Calu3 (cell line): ENCODE measurements at places on chromosomes 7 and 10.

GRCh38 chr10:58010073-58010702 is 257.5 kb downstream of the IPMK start:
- H3K27me3 ChIP-seq = no peaks in the 10 kb centered on the region
- H3K36me3 ChIP-seq = no peaks in the 10 kb centered on the region
- peaks cover 29% of the 10 kb centered on the region for H3K4me1 ChIP-seq
- H3K27ac ChIP-seq = no peak overlapping the region
- DNase-seq = no peak

GRCh38 chr7:139682136-139683013 is 95.4 kb downstream of the HIPK2 start:
- no peaks in the 10 kb centered on the region for H3K36me3 ChIP-seq
- H3K4me3 ChIP-seq = no peak overlapping the region
- H3K4me1 ChIP-seq = peaks cover 44% of the 10 kb centered on the region
- no peak for DNase-seq

GRCh38 chr10:133362846-133363245 is 5.0 kb upstream of the FUOM start:
- no peak overlapping the region for H3K27ac ChIP-seq
- DNase-seq = no peak
- no peak overlapping the region for H3K4me3 ChIP-seq
- H3K36me3 ChIP-seq = peaks cover 13% of the 10 kb centered on the region

DNA sequence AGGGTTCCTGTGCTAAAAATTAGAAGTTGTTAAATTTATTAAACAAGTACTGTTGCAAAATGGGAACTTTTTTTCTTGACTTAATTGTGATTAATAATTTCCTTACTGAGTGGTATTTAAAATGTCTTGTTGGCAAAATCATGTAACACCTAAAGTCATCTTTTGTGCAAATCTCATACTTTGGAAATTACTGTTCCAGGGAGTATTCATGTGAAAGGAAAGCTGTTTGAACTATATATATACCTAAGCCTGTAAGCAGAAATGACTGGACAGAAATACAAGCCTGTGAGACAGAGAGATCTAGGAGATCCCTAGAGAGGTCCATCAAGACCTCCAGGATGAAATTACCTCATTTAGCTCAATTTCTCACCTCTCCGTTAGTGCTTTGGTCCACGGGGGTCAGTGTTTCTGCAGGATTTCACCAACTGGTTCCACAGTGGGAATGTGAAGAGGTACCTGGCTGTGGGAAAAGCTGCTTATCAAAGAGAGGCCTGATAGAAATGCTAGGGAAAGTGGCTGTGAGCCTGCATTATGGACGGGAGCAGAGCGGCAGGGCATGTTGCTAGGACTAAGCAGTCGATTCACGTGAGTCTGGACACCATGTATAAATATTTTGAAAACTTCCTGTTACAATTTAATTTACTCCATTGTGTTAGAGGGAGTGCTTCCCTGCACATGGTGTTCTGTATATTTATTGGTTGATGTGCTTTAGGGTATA is 7.9 kb downstream of the LUC7L2 start:
- H3K27me3 ChIP-seq = no peaks in the 10 kb centered on the region
- H3K36me3 ChIP-seq = peaks cover 23% of the 10 kb centered on the region
- H3K4me1 ChIP-seq = peaks cover 47% of the 10 kb centered on the region
- no peak for DNase-seq
- H3K27ac ChIP-seq = no peak overlapping the region

DNA sequence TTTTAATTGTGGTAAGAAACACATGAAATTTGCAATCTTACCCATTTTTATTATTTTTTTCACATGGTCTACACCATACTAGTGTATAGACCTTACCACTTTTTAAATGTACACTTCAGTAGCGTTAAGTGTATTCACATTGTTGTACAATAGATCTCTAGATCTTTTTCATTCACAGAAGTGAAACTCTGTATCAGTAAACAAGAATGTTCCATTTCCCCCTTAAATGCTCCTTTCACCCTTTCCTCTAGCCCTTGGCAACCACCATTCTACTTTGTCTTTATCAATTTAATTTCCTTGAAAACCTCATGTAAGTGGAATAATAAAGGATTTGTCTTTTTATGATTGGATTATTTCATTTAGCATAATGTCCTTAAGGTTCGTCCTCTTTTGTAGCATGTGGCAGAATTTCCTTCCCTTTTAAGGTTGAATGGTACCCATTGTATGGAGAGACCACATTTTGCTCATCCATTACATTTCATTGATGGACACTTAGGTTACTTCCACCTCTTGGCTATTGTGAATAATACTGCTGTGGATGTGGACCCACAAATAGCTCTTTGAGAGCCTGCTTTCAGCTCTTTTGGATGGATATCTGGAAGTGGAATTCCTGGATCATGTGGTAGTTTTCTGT is 45.7 kb downstream of the SNX10 start:
- no peak overlapping the region for H3K4me3 ChIP-seq
- no peaks in the 10 kb centered on the region for H3K27me3 ChIP-seq
- no peaks in the 10 kb centered on the region for H3K4me1 ChIP-seq
- no peaks in the 10 kb centered on the region for H3K36me3 ChIP-seq
- no peak for DNase-seq

DNA sequence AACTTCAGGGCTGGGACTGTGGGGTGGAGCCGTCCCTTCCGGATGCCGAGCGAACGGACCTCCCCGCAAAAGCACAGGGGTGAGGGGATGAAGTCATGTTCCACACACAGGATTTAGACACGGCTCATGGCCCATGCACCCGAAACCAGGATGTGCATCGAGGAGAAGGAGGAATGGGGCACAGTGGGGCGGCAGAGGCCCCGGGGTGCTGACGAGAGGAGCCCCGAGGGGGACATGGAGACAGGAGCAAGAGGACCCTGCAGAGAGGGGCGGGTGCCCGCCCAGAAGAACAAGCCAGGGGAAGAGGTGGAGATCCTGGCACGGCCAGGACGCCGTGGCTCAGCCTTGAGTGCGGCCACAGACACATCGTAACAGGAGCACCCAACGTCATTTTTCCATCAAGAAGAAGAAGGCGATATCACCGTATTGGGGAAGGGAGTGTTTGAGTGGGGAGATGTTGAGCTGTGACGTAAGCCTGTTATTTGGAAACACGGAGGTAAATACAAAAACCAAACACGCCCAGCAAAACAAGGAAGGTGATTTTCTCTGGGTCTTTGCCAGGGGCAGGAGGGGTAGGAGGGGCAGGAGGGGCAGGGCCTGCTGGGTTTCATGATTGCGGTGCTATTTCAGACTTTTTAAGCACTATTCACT is 25.3 kb upstream of the FOXL3 start:
- H3K27me3 ChIP-seq = peaks cover 71% of the 10 kb centered on the region
- H3K36me3 ChIP-seq = peaks cover 12% of the 10 kb centered on the region
- DNase-seq = peak; percentile 63

- peaks cover 14% of the 10 kb centered on the region for H3K36me3 ChIP-seq
- H3K4me1 ChIP-seq = peaks cover 65% of the 10 kb centered on the region
- H3K4me3 ChIP-seq = peak overlapping the region; percentile 40
Observed at GRCh38 chr7:38886265-38886664, 22.7 kb downstream of the VPS41 start.

DNA sequence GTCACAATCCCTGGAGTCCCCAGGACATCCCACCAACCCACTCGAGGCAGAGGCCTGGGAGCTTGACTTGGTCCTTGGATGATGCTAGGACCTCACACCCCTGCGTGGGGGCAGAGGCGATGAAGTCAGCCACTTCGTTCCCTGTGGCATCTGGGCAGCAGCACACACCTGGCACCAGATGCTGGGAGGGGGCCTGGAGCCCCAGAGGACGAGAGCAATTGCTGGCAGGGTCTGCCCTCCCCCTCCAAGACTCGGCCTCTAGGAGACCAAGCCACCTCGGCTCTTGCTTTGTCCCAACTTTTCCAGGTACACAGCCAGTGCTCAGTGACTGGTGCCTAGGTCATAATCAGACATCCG is 39.1 kb downstream of the DPYSL4 start:
- no peaks in the 10 kb centered on the region for H3K4me1 ChIP-seq

DNA sequence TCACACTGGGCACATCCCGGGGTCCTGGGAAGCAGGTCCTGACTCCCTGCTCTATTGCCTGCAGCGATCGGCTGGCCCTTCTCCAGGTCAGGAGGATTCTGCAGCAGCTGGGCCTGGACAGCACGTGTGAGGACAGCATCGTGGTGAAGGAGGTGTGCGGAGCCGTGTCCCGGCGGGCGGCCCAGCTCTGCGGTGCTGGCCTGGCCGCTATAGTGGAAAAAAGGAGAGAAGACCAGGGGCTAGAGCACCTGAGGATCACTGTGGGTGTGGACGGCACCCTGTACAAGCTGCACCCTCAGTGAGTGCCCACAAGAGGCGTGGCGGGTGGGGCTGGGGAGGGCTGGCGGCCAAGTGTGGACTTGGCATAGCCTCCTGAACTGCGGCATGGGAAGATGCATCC is 12.8 kb upstream of the HK1 start:
- H3K27ac ChIP-seq = no peak overlapping the region
- no peaks in the 10 kb centered on the region for H3K27me3 ChIP-seq
- no peak overlapping the region for H3K4me3 ChIP-seq
- H3K36me3 ChIP-seq = peaks cover 96% of the 10 kb centered on the region

GRCh38 chr10:109067031-109067430 is 856.3 kb downstream of the XPNPEP1 start:
- H3K27ac ChIP-seq = no peak overlapping the region
- DNase-seq = no peak
- no peaks in the 10 kb centered on the region for H3K27me3 ChIP-seq

DNA sequence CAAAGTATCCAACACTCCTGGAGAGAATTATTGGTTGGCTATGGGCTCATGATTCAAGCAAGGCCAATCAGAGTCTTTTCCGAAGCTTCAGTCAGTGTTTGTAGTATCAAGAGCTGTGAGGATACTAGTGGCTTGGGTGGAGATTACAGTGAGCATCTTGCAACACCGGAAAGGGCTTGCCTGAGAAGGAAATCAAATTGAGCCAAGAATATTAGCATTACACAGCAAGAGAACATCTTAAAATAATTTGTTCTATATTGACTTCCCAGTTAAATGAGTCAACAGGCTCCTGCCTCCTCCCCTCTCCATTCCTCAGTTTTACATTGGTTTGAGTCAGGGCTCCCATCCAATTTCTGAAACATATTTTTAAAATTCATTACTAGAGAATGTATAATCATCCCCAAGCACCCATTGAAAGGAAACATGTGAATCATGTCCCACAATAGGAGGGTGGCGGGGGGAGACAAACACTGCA is 127.4 kb downstream of the ELAPOR2 start:
- peaks cover 12% of the 10 kb centered on the region for H3K27me3 ChIP-seq
- no peaks in the 10 kb centered on the region for H3K4me1 ChIP-seq
- H3K27ac ChIP-seq = no peak overlapping the region
- DNase-seq = no peak
- no peaks in the 10 kb centered on the region for H3K36me3 ChIP-seq
